Stimulated activated CD8-positive, alpha-beta memory T cell treated with anti-CD3 and anti-CD28 coated beads, Interleukin-4, amount 100 ng/mL, for 4 hours (primary cell): ENCODE measurements at places on chromosomes 4 and X.

DNA sequence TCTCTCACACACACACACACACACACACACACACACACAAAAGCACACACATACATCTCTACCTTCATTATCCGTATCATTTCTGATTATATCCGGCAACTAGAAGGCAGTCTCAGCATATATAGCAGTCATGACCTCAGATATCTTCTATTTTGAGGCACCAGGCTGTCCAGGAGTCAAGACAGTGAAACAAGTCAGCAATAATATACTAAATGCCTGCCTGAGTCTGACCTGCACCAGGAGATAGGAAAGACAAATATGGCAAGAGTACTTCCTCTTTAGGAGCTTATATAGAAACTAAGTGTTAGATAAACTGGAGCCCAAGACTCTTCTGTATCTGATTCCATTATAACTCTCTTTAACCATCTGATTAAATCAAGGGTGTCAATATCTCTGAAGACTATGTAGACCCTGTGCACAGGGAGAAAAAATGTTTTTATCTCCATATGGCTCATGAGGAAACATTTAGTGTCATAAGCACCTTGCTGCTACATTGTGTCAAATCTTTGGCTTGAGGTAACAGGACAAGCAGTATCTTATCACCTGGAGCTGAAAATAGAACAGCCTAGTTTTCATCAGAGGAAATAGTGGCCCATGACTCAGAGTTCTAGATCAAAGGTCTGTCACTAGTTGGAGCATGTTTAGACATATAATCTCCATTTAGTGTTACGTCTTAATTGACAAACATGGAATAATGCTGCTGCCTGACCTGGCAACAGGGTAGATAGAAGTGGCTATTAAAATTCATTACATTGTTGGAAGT is 27.0 kb upstream of the FAM47B start:
- DNase-seq, result no peak

DNA sequence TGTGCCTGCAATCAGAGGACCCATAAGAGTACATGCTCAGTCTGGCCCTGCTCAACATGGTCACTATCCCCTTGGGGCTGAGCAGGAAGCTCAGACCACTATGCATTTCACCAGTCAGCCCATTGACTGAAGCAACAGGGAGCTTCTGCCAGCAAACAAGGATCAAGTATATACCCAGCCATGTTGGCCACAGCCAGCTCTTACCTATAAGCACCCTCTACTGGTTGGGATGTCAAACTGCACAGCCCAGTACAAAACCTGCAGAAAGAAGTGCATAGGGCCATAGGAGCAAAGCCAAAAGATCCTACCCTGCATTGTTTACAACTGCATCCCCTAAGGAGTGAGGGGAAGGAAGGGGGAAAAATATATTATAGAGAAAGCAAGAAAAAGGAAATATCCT is 214.4 kb upstream of the CPEB2 start:
- no peak for DNase-seq

DNA sequence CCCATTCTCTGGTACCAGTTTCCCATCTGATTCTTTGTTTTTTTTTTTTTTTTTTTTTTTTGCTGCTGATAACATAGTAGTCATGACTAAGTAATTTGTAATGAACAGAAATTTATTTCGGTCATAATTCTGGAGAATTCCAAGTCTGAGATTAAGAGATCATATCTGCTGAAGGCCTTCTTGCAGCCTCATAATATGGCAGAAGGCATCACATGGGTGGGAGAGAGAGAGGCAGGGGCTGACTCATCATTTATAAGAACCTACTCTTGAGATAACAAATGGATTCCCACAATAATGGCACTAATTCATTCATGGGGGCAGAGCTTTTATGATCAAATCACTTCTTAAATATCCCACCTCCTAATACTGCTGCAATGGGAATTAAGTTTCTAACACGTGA is 1034.3 kb downstream of the STIM2 start:
- no peak for DNase-seq

GRCh38 chrX:35842674-35843073 is 44.5 kb downstream of the MAGEB16 start:
- no peak for DNase-seq

DNA sequence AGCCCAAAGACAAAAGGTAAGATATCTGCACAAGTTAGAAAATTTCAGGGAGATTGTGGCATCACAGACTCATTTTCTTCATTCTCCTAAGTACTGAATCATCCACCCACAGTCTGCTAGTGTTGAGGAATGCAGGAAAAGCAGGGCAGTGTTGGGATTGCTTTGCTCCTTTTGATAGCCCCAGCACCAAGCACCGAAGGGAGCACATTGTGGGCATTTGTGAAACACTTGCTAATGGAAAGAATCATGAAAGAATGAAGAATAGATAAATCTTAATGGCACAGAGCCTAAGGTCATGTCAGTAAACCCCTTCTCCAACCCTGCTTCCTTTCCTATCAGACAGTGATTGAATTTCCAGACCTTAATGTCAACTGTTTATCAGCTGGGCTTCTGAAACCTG is 103.1 kb upstream of the GPRIN3 start:
- no peak for DNase-seq

DNA sequence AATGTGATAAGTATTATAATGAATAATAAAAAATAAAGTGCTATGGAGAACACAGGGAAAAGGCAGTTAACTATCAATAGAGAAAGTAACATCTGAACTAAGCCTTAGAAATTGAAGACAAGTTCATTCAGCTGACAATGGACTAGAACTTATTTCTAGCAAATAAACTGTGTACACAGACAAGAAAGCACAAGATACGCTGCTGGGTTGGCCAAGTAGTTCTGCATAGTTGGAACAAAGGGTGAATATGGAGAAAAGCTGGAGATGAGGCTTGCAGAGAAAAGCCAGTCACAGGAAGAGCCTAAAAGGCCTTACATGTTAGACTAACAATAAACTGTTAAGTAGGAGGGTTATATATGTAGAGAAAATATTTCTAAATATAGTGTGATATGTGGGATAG is 71.2 kb downstream of the WDFY3 start:
- no peak for DNase-seq

DNA sequence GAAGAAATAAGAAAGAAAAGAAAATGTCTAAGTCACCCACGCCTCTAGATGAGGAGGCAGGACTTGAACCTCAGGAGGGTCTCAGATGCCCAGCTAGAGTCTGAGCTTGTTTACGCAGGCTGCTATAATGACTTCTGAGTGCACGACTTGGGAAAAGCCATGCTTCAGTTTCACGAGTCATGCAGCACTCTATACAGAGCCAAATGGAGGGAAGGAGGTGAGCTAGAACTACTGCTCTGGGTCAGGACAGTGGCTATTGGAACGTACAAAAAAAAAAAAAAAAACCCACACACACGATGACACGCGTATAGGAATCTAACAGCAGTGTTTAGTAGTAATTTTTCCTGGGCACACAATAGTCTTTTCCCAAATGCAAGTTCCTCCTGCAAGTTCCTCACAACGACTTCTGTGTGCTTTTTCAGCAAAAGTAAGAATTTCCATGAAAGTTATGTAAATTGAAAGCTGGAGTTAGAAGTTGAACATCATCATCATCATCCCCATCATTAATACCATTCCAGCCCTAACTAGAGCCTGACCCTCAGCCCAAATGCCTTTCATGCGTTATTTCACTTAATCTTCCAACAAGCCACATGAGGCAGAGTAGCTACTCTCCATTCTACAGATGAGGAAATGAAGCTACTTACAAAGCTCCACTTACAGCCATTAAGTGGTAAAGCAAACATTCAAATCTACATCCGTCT is 36.6 kb downstream of the IRF2 start:
- DNase-seq, result no peak

DNA sequence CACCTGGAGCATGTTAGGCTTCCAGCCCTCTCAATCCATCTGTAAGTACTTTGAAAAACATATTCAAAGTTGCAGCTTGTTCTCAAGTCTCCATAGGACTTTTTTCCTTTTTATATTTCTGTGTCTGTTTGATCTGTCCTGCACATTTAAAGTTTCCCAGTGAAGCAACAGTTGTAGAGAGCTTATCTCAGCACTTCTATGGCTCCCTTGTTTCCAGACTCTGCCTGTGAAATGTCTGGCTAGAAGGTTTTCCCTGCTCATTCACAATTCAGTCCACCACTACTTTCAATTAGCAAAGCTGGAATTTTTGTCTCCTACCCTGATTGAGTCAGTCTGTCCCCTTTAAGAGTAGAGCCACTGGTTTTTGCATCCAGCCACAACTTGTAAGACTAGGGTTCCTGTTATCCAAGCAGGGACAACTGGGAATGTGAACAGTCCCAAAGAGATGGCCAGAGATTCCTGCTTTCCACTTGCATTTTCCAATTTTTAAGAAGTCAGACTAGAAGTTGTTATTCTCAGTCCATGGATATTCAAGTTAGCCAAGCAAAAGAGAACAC is 116.1 kb downstream of the GASK1B start:
- no peak for DNase-seq

GRCh38 chrX:136397001-136397400 is 90.7 kb upstream of the BRS3 start:
- no peak for DNase-seq

DNA sequence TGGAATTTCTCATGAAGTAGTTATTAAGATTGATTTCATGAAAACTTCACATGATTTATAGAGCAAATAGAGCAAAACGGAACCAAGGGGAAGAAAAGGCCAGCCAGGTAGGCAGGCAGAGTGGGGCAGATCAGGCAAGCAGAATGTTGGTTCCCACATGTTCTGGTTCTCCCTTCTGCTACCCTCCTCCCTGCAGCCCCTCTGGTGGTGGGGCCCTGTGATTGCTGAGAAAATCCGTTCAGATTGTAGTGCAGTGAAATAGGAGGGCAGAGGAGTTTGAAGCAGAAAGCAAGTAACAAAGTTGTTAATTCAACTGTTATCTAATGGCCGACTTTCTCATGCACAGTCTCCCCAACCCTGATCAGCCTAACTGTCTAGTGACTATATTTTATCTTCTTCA is 185.3 kb downstream of the MID1IP1 start:
- DNase-seq, result no peak

- no peak for DNase-seq
Measured at GRCh38 chr4:105093975-105094374, 52.7 kb upstream of the TET2 start.
